ENCODE measurements at places on chromosomes 4 and X.

DNA sequence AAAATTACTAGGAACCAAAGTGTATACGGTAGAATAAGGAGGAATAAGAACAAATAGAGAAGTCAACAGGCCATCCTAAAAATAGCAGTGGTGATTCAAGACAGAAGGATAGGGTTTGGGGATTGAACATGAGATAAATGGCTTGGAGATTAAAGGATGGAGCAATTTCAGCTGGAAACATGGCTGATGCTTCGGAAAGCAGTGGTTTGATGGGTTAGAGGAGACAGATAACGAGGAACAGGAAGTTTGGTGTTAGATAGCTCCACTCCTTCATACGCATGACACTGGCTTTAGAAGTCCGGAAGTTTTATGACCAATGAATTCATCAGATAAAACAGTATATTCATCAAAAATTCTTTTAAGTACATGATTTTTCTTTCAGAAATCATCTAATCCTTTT, 70.8 kb upstream of the GALNTL6 start:
- DNase-seq: no peak

DNA sequence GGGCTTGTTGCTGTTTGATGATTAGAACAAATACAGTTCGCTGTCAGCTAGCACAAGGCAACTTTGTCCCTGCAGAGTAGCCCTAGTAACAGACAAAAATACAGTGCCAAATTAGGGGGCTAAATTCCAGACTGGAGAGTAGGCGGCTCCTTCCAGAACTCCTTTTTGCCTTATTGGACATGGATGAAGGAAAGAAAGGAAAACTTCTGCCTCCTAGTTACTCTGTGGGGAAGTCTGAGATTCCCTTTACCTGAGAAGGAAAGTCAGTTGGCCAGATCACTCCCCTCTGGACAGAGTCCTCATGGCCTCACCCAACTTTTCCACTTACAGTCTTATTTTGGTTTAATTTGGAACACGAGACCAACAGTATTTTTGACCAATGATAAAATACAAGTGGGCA, 140.5 kb upstream of the ADAMTS3 start:
- no peak for DNase-seq

DNA sequence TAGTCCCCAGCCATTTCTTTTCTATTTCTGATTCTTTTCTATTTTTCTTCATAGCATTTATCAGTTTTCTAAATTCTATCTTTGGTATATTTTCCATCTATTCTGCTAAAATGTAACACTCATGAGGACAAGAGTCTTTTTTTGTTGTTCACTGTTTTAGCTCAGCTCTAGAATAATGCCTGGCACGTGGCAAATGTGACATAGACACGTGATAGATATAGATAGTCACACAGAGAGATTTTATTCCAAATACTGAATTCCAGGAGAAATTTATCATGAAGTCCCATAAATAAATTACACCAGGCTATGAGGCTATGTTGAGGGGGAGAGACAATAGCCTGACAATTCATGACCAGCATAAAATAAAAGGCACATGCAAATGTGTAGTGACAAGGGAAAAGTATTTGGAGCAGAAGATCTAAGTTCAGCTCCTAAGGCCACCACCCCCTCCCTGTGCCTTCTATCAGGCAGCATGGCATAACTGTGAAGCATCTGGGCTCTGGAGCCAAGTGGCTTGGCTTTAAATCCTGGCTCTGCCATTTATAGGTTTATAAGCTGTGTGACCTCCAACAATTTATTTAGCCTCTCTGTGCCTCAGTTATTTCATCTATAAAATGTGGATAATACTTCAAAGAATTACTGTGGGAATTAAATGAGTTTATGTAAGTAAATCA, 25.7 kb upstream of the PPARGC1A start:
- no peak for DNase-seq

DNA sequence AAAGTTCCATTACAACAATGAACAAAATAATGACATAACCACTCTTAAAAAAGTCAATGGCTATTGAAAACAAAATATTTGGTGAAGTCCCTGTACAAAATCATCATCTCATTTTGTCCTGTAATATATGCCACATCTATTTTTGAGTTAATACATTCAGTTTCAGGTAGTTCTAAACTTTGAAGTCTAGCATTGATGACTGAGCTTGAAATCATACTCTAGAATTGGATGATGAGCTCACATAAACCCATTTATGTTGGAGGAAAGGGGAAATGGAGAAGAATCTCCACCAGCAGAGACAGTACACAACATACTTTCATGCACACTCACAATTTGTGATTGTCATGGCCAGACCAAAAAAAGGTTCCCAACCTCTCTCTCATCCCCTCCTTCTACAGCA, 371.1 kb upstream of the NR3C2 start:
- DNase-seq: no peak

DNA sequence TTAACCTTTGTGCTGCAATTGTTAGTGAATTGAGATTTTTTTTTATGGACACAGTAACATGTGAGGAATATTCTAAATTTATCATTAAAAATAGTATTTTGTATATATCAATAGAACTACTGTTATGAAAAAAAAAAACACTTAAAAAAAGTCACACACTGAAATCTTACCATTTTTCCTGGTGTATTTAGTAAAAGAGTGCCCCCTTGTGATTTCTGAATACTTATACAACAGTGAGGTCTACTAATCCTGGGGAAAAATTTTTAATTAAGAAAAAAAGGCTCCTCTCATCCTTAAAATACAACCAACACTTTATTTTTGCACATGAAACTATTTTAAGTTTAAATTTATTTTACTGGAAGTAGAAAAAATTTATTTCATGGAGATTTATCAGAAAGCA, 56.4 kb upstream of the SPOCK3 start:
- no peak for DNase-seq

DNA sequence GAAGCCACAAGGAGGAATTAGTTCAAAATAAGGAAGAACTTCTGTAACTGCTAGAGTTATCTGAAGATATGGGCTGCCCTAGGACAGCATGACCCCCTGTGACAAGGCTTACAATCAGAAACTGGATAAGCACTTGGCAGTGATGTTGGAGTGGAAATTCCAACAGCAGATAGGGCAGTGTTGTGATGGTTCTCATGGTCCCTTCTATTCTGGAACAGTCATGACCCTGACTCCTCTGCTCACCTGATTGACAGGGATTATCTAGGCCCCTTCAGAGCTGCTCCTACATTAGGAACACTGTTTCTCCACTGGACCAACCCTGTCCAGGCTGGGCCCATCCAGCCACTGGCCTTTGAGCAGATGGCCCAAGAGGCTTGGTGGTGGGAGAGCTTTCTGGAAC, 17.9 kb downstream of the NALF2 start:
- no peak for DNase-seq

DNA sequence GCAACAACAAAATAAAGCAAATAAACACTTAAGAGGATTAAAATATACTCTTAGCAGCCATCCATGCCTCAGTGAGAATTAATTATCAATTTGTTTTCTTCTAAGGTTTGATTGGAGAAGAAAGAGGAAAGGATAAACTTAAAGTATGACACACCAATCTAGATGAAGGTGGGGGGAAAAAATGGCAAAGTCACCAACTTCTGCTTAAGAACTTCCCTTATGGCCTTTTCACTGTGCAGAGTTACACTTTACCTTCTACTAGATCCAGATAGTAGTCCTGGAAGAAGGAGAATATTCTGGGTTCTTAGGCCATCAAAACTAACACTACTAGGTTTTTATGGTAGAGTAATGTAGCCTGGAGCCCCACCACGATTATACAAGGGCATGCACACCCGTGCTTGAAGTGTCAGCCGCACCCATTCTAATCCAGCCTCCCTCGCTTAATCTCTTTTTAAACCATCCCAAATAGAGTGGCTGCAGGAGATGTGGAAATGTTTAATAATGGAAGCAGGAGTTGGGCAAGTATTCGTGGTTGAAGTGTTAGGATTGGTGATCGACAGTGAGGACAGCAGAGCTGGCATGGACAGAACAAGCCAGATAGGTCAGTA, 14.1 kb downstream of the ENPEP start:
- no peak for DNase-seq

GRCh38 chrX:53678667-53679066, 7.9 kb downstream of the HUWE1 start:
- DNase-seq: no peak

DNA sequence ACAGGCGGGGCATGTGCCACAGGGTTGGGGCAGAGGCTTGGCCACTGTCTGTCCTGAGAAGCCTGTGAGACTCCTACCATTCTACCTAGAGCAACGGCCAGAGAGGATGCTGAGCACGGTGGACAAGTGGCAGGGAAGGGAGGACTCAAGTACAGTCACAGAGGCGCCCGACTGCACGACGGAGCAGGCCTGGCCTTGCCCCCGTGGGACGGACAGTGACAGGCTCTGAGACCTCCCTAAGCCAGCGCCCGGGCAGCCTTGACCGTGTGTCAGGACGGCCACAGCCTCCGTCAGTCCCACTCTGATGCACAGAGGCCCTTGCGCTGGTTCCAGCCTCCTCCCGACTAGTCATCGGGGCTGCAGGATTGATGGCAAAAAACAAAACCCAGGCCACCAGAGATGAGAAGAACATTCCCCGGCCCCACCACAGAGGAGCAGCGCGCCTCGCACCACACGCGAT, 36.7 kb upstream of the MXD4 start:
- DNase-seq: no peak

DNA sequence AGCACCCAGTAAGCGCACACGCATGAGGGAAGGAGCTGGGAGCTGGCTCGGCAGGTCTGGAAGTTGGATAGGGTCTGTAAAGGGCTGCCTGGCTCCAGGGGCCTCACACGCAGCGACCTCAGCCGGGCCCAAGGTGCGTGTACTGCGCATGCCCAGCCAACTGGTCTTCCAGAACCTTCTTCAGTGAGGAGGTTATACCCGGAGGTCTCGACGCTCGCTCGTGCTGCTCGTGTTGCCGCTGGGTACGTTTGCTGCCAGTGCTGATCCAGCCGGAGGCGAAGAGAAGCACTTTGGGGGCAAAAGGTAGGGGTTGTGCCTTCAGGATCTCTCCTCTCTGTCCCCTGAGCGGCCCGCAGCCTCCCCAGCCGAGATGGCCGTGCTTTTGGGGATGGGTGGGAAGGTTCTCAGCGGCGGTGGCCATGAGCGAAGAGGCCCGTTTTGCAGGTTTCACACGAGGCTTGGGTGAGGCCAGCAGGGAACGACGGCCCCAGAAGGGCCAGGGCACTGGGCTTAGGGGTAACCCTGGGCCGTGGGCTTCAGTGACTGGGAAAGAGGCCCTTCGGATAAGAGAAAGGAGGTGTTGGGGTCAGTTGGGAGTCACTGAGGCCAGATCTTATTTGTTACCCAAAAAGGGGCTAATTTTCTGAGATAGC, 3.8 kb upstream of the CXCL9 start:
- no peak for DNase-seq

- DNase-seq: no peak
Observed at GRCh38 chr4:182923366-182923765, 6.2 kb upstream of the DCTD start.

DNA sequence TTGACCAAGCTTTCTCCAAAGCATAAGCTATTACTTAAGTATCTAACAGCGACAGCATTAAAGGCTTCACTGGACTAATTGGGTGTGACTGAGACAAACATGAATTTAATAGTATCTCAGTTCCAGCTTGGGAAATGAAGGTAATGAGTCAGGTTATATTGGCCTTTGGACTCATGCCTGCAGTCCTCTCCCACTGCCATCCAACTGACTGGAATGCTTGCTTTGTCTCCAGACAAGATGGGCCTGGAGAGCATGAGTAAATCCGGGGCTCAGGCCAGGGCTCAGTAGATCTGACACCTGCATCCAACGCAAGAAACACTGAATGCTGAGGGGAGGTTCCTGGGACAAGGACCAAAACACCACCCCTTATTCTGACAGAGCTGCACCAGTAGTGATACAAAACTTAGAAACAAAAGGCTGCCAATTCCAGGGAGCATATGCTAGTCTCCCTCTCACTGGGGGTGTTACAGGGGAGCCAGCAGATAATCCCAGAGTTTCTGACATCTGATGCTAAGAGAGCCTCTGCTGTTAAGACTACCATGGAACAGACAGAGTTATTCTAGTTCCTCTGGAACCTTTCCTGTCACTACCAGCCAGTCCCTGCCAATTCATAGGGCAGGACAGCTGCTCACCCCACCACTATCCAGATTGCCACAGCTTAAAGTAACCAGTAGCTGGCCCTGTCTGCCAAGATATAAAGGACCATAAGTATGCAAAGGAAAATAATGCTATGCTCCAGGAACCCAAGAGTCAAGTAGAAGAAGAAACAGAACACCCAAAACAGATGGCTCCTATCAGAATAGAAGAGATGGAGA, 293.8 kb downstream of the IQCM start:
- no peak for DNase-seq

- DNase-seq: no peak
Observed at GRCh38 chr4:82519776-82520175, 42.0 kb downstream of the TMEM150C start.

- no peak for DNase-seq
Observed at GRCh38 chr4:61003301-61003700, 196.8 kb upstream of the ADGRL3 start.

DNA sequence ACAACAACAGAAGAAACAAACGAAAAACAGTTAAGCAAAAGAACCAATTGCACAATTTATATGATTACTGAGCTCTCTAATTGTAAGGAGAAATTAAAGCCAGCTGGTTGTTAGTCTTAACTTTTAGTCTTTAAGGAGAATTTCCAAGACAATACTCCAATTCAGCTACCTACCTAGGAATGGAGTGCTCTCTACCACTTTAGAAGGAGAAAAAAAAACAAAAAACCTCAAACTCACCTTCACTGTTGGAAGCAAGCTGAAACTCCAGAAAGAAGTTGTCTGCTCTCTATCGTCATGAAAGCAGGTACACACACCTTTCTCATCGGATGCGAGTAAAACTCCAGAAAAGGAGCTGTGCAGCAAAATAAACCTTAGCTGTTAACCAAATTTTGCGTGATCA, 86.1 kb upstream of the NPY2R start:
- DNase-seq: no peak

- no peak for DNase-seq
Observed at GRCh38 chr4:39642885-39643552, 4.4 kb upstream of the SMIM14 start.

GRCh38 chr4:109275066-109275745, 27.3 kb downstream of the COL25A1 start:
- no peak for DNase-seq

DNA sequence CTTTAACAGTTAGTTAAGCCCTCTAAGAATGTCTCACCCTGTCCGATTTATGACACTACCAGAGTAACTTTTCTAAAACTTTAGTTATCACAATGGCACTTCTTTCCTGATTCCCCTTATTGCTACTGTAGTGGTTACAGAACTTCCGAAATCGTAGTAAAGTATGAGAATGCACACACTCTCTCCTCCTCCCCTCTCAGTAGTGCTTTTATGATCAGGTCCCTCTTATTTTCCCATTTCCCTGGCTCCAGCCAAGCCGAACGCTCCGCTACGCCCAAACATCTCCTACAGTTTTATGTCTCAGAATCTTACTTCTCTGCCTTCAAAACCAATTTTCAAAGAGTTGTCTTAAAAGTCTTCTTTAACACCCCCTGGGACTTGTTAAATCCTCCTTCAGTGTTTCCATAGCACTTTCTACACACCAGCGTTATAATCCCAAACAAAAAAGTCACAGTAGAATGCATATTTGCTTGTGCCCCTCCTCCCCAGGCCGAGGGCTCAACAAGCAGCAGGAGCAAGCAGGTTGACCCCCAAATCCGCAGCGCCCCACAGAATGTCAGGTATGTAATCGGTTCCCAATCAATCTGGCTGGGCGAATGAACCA, 671 bp downstream of the HPF1 start:
- no peak for DNase-seq

Measured in T follicular helper cell (primary cell).